CD4-positive, alpha-beta T cell treated with Interleukin-4 for 4 hours (primary cell): ENCODE measurements at places on chromosomes 6 and 20.

- no peak for DNase-seq
Measured at GRCh38 chr6:116393430-116393829, 22.7 kb downstream of the DSE start.

DNA sequence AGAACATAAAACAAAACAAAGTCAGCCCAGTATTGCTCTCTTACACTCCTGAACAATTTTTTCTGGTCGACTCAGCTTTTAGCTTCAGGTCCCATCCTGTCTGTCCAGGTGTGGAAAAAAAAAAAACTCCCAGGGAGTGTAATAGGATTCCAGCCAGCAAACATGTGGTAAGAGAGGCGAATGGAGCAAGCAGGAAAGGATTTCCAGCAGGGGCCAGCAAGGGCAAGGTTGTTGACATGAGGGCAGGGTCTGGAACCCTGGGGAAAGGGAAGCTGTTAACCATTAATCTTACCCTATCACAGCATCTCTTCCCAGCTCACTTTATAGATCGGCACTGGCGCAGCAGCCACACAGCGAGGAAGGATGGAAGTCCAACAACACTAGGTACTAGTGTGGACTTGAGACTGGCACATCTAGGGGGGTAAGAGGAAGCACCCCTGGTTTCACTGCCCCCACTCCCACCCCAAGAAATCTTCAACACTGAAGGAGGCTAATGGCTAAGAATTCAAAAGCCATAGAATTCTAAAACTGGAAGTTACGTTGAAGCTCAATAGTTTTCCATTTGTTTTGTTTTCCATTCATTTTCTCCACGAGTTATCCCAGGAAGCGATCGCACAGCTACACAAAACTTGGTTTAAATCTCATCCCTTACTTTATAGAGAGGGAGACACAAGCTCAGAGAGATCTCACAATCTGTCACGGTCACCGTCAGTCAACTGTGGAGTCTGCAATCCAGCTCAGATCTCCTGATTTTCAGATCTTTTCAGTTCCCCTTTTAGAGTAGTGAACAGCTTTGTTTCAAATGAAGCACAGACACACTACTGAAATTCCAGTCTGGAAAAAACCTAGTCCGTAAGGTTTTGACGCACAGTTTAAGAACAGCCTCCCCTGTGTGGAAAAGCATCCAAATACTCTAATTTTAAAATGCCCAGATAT lies 53.3 kb downstream of the SLC22A23 start:
- no peak for DNase-seq

GRCh38 chr6:27726619-27727023 lies 185.6 kb downstream of the OR2B2 start:
- DNase-seq: no peak

DNA sequence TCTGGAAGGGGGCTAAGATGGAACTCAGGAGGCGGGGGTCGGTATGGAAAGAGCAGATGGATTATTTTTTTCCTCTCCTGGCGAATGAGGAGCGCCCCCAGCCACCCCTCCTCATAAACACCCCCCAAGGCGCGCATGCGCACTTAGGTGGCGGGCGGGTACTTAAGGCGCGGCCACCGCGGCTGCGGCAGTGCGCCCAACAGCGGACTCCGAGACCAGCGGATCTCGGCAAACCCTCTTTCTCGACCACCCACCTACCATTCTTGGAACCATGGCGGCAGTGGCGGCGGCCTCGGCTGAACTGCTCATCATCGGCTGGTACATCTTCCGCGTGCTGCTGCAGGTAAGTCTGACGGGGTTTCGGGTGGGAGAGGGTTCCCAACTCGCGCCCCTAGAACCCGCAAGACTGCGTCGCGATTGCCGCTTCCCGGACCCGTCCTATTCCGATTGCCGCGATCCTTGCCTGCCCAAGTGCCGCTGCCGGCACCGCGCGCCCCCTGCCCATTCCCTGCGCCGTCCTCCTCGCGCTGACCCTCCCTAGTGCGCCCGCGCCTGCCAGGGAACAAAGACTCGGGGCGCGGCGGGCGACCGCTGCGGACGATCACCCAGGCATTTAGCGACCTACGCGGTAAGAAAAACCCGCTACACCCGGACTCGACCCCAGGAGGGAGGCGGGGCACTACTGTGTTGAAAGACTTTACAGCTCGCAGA lies at the start of gene NNAT:
Gene NNAT (plus strand): TSS at position 190 of the 711 bp plus-strand sequence. CDS start 82 bp downstream, at position 272.
- DNase-seq: no peak

DNA sequence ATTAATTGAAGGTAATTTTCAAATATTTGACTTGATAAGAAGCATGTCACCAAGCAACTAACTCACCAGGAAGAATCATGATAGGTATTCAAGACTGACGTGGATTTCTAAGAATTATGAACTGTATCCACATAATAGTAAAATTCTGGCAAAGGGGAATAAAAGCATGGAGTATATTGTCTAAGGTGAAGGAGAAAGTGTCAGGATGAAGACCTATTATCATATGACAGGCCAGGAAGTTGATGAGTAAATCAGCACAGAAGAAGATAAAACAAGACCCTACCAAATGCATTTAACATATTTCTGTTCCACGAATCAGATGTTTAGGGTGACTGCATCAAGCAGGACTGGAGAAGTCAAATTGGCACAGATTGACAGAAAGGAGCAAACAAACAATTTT lies 362.7 kb upstream of the MMS22L start:
- no peak for DNase-seq

- DNase-seq: peak; percentile 22
Measured at GRCh38 chr6:136365776-136366354, 76.2 kb upstream of the BCLAF1 start.

- DNase-seq: peak; percentile 47
Measured at GRCh38 chr6:14046476-14047068, 71.0 kb upstream of the CD83 start.

- no peak for DNase-seq
Measured at GRCh38 chr6:14271789-14272736, 154.5 kb downstream of the CD83 start.

GRCh38 chr6:167510648-167511047 lies 185.8 kb downstream of the TTLL2 start:
- DNase-seq: no peak

- no peak for DNase-seq
Measured at GRCh38 chr6:144361016-144361415, 75.9 kb downstream of the UTRN start.

- no peak for DNase-seq
Measured at GRCh38 chr6:170186941-170187668, 103.8 kb downstream of the DLL1 start.

- no peak for DNase-seq
Measured at GRCh38 chr20:5827098-5827853, 77.1 kb downstream of the SHLD1 start.

GRCh38 chr6:52555518-52556233 lies 21.2 kb downstream of the TRAM2 start:
- DNase-seq: no peak

DNA sequence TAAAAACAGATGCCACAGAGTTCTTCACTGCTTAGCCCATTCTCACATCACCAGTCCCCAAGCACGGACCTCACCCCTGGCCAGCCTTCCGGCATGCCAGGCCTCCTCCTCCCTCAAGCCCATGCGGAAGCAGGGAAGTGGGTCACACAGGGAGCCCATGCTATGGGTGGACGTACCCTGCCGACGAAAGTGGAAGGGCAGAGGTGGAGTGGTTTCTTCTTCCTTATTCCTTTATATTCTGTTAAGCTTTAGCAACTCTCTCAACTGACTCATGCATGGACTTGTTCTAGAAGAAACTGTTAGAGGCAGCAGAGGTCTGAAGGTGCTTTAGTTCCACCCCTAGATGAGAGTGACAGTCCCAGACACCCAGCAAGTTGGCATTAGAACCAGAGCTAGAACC lies 118.6 kb downstream of the LY86 start:
- no peak for DNase-seq

- no peak for DNase-seq
Measured at GRCh38 chr20:44065401-44066340, 121.3 kb downstream of the JPH2 start.

DNA sequence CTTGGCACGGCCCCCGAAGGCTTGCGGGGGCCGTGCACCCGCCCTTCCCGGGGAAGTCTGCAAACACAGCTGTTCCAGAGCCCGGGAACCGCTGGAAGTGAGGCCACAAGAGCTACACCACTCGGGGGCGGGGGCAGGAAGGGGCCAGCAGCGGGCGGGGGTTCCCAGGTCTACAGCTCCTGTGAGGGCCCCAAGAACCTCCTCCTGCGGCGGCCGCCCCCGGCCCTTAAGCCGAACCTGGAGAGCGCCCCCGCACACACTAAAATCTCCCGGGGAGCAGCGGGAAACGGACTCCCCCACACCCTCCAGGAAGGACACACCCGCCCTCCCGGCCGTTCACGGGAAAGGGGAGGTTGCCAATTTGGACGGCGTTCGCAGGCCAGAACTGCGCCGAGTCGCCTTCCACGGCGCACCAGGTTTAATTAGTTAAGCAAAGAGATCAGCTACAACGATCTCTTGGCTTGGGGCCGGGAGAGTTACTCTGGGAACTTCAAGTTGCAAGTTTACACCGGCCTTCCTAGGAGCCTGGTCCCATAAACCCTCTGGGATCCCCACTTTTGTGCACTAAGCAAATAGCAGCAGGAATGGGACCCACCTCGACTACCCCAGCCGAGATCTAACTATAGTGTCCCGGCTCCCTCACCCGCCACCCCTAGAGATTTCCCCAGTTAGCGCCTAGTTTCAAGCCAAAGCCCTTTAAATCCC lies 1.7 kb downstream of the JAG1 start:
- no peak for DNase-seq

DNA sequence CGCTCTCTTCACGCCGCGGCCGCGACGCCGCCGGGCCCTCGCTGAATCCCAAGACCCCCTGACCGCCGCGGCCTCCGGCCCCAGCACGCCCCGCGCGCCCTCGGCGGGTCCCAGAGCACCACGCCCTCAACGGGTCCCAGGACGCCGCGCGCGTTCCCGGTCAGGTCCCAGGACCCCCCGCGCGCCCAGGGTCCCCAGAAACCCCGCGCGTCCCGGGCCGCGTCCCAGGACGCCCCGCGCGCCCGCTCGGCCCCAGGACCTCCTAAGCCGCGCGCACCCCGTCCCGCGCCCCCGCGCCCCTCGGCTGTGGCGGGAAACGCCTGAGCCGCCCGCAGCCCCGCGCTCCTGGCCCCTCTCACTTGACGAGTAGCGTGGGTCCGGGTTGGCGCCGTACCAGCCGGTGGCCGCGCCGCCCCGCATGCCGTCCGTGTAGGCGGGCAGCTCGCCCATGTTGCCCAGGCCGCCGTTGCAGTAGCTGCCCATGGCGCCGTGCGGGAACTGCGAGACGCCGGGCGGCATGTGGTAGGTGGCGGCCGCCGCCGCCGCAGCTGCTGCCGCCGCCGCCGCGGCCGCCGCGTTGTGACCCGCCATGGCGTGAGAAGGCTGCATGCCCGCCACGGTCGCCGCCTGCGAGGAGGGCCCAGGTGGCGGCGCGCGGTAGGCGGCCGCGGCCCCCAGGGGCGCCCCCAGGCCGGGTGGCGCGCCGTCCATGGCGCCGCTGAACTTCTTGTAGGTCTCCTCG lies 556 bp downstream of the NKX2-4 start:
- no peak for DNase-seq

GRCh38 chr6:14701946-14702345 lies 543.9 kb upstream of the JARID2 start:
- no peak for DNase-seq

DNA sequence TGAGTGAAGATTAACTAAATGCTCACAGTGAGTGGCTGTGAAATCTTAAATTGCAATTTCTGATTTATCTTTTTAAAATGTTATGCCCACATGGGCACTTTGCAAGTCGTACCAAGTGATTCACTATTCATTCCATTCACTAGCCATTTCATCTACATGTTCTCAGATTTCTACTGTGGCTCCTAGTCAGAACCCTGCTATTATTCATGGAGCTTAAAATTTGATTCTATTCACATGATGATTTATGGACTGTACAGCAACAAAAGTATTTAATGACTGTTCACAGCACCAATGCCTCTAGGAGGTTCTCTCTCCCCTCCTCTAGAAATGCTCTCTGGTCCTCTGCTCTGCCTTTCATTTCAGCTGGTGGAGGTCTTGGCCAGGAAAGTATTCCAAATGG lies 133.5 kb upstream of the MAP3K7 start:
- no peak for DNase-seq

- no peak for DNase-seq
Measured at GRCh38 chr20:16209951-16210361, 363.3 kb downstream of the KIF16B start.

DNA sequence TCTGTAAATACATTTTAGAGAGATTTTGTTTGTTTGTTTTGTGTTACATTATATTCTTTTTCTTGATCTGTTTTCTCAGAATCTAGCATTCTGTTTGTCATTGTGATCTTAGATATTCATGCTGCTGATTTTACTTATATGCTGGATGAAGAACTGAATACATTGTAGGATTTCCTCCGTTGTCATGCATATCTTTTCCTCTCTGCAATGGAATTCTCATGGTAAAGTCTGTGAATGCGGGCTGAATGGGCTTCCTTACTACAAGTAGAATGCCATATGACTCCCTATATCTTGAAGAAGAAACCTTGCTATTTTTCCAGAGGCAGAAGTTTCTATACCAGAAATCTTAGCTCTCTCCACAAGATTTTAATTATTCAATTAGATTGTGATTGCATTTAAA lies 2.4 kb upstream of the DEFB114 start:
- DNase-seq: no peak

GRCh38 chr20:20495729-20496503 lies 128.0 kb downstream of the INSM1 start:
- DNase-seq: no peak

DNA sequence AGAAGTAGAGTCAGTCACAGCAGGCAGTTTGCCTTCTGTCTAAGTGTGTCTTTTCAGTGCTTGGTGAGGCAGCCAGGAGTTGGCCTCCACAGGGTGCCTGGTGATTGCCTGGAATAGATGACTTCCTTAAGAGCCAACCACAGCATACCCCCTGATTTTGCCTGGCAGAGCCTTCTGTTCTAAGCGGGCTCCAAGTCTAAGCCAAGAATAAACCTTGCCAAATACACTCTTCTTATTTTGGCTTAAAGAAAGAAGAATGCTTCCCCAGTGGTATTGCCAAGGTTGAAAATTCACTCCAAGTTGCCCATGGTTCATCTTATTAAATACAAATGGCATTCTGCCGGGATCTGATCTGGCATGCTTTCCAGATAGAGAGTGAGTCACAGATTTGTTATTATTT lies 1424.8 kb upstream of the EYS start:
- DNase-seq: no peak
